SK-N-SH (cell line): ENCODE measurements at places on chromosomes 6 and 20.

- DNase-seq: no peak
Measured at GRCh38 chr6:155584006-155584405, 128.4 kb upstream of the NOX3 start.

GRCh38 chr6:75504465-75505222, 11.0 kb upstream of the FILIP1 start:
- no peak for DNase-seq

- DNase-seq: no peak
Measured at GRCh38 chr6:170074435-170074834, 216.4 kb downstream of the DLL1 start.

DNA sequence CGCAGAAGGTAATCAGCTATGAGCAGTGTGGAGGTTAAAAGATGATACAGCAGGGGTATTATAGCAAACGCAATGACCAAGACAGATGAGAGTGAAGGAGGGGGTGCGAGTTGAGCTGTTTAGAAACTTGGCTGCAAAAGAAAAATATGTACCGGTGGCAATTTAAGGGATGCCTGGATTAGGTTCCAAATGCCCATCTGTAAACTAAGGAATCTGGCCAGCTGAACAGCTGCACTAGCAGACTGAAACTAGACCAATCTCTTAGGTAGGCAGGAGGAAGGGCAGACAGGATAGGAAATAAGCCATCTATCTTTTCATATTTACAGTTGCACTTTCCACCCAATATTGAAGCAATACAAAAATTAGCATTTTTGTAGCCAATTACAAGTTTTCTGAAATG, 407.6 kb downstream of the HTR1B start:
- DNase-seq: no peak

DNA sequence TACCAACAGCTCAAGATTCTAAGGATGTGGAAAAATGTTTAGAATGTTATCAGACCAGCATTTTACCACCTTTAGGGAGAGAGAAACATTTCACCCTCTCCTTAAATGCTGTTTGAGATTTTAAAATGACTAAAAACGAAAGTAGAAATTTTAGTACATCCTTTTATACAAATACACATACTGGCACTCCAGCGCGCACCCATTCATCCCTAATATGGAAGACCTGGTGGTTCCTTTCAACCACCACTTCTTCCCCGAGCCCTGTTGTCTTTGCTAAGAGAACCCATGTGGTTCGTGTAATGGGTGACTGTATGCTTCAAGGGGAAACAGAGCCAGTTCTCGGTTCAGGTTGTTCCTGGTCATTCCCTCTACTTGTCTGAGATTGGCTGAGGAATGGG, 21.3 kb downstream of the SPATA2 start:
- DNase-seq: no peak

DNA sequence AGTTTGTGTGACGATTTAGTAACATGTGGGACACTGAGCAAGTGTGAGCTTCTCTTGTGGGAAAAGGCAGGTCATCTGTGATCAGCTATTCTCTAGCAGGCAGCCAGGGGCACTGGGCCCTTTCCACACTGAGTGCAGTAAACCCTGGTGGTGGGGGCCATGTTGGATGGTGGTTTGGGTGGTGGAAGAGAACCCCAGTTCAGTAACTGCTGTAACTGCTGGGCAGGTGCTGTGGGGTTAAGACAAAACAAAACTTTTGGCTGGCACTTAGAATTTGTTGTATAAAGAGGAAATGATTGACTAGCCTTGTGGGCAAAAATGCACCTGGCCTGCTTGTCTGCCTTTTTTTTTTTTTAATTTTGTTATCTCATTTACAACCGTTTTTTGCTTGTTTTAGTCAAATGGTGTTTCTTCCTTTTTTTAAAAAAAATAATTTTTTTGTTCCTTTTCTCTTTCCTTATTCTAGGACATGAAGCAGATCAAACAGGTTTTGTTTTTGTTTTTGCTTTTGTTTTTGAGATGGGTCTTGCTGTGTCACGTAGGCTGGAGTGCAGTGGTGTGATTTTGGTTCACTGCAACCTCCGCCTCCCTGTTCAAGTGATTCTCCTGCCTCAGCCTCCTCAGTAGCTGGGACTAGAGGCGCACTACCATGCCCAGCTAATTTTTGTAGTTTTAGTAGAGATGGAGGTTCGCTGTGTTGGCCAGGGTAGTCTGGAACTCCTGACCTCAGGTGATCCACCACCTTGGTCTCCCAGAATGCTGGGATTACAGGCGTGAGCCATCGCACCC, 59.8 kb downstream of the IGF2R start:
- no peak for DNase-seq

DNA sequence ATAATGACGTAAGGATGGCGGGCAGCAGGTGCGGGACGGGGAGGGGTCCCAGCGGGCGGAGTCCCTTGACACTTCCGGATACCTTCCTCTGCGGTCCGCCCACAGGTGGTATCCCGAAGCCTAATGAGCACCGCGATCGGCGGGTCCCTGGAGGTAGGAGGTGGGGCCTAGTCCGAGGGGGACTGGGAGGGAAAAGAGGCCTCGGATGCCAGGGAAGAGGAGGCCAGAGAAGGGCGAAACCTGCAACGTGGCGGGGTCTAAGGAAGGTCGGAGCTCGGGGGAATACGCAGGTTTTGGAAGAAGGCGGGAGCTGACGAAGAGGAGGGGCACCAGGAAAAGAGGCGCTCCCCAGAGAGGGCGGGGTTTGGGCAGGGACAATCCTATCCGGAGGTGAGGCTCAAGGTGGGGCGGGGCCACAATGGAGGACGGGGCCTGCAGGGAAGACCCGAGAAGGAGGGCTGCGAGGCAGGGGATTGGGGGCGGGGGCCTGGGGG, 3.7 kb downstream of the PRSS16 start:
- DNase-seq: peak; percentile 59

GRCh38 chr6:79421707-79422484, 115.3 kb downstream of the LCA5 start:
- DNase-seq: peak; percentile 41
